ENCODE measurements at places on chromosomes 4 and X.

- no peak for DNase-seq
These were observed 50.8 kb downstream of the CBLL2 start for GRCh38 chrX:22323541-22323940.

DNA sequence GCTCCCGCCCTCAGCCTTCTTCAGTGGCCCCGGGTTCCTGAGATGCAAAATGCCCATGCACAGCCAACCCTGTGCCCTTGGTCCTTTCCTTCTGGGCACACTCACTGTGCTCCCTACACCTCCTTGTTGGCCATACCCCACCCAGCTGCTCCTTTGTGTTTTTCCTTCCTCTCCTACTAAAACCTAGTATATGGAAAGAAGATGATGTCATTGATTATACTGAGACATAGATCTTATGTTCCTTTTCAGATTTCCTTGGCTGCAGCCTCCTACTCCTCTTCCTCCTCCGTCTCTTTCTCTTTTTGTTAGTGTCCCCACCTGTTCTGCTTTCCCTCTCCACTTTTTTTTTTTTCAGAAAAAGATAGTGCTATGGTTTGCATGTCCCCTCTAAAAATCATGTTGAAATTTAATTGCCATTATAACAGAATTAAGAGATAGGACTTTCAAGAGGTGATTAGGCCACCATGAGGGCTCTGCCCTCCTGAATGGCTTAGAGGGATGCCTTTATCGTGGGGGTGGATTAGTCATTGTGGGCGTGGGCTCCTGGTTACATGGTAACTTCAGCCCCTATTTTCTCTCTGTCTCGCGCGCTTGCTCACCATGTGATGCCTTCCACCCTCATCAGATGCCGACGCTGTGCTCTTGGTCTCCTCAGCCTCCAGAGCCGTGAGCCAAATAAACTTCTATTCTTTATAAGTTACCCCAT lies 254.9 kb upstream of the GATB start:
- no peak for DNase-seq

DNA sequence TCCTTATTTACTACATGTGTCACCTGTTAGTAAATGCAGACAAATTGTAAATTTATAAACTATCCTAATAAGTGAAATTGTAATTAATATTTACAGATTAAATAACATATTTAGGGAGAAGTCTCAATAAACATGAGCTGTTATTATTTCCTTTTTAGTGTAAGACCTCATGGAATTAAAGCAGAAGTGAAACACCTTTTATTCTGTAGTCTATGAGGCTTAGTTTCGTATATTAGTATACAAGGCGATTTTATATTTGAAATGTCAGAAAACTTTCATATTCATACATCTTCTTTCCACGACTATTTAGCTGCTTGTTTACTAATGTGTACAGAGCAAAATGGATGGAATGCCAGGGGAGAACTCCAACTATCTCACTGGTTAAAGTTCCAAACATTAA lies 414.4 kb downstream of the ARHGAP24 start:
- DNase-seq, result no peak

DNA sequence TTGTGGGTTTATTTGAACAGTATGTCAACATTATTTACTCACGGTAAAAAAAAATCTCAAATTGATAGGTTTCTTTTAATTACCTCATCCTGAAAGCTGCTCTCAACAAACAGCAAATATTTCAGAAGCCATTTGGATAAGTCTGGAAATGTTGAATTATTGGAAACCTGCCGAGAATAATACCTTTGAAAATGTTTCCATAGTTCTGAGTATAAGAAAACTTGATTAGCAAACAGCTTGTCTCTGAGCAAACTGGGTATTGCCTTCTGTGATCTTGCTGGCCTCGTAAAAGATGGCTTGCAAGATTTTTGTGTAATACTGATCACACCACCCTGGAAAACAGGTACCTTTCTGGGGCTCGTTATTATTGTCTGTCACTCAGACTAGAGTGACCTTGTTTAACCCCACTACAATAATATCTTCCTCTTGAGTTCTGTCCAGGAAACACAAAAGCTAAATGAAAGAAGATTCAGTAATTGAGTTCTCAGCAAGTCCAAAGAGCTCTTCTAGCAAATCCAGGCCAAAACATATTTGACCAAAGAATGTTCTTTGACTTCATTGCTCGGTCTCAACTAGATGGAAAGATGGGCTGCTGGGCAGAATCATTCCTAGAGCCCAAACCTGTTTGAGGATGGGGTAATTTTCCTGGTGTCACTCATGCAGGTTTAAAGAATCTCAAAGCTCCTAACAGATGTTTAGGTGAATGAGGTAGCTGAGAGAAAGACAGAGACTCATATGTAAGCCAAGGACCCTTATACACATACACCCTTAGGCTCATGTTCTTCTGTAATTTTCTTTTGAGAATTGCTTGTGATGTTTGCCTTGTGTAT lies 255.6 kb upstream of the JADE1 start:
- DNase-seq, result no peak

All from cardiac septum (tissue), 1 donor.